ENCODE measurements at places on chromosomes 1 and 21.

DNA sequence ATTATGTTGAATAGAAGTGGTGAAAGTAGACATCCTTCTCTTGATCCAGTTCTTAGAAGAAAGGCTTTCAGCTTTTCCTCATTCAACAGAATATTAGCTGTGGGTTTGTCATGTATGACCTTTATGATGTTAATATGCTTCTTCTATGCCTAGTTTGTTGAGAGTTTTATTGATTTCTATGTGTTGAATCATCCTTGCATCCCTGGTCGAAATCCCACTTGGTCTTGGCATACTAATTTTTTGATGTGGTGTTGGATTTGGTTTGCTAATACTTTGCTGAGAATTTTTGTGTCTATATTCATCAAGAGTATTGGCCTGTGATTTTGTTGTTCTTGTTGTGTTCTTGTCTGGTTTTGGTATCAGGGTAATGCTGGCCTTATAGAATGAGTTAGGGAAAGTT is 20.9 kb downstream of the CD55 start:
- DNase-seq = no peak

- DNase-seq = no peak
These were observed 36.3 kb downstream of the PKP1 start for GRCh38 chr1:201319631-201320030.

DNA sequence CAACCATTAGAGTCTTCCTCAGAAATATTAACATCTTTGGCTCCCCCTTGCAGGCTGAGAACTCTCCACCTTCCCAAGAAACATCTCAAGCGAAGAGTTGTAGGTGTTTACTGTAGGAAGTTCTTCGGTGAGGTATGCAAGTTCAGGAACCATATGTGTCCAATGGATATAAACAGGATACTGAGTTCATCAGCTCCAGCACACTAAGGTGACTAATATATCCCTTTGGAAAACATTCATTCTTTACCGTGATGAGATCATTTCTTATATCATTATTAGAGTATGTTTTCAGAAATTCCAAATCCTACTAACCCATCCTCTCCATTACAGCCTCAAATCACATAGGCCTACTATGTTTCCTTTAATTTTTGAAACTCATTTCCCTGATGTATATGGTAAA is 37.3 kb upstream of the PRMT6 start:
- DNase-seq = no peak

DNA sequence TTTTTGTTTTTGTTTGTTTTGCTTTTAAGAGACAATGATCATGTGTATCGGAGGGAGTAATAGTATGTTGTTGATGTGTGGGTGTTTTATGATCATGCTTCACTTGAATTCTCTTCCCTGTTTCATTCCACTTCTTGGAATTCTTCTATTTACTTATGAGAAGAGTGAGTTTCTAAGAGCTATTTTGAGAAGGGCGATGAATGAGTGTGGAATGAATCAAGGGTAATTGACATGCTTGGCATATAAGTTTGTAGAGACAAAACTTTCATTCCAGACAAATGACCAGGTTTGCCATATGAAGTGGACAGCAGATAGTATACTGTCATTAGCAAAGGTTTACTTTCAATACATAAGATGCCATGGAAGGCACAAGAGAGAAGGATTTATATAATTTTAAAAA is 42.3 kb upstream of the PDC start:
- no peak for DNase-seq

GRCh38 chr1:160099716-160100375 is 1.4 kb upstream of the IGSF8 start:
- no peak for DNase-seq

GRCh38 chr1:17119773-17120480 is 676 bp upstream of the PADI2 start:
- DNase-seq = no peak

DNA sequence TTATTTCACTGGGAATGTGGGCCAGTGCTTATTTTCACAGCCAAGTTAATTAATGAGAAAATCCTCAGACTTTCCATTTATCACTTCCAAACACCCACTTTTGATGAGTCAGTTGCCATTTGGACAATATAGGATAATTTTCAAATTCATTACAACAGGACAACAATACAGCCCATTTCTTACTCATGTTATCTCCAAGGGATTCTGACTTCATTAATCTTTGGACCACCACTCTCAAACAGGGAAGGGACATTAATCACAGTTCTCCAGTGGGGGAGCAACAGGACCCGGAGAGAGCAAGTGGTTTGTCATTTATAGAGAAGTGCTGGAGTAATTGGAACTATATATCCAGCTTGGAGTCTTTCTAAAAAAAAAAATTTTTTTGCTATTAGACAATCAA is 38.7 kb downstream of the JUN start:
- no peak for DNase-seq

GRCh38 chr1:240998024-240998423 is 359.0 kb downstream of the RGS7 start:
- DNase-seq = no peak

GRCh38 chr1:48588061-48588460 is 116.1 kb upstream of the SPATA6 start:
- DNase-seq = no peak

GRCh38 chr1:85028151-85028550 is 20.1 kb downstream of the MCOLN3 start:
- no peak for DNase-seq

DNA sequence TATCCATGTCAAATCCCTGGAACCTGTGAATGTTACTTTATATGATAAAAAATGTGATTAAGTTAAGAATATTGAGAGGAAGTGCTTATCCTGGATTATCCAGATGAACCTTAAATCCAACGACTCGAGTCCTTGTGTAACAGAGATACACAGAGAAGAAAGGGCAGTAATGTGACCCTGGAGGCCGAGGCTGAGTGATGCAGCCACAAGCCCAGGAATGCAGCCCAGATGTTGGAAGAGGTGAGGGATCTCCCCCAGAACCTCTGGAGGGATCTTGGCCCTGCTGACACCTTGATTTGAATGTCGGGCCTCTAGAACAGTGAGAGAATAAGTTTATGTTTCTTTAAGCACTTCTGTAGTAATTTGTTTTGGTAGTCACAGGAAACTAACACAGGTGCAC is 18.0 kb downstream of the LPGAT1 start:
- DNase-seq = no peak

DNA sequence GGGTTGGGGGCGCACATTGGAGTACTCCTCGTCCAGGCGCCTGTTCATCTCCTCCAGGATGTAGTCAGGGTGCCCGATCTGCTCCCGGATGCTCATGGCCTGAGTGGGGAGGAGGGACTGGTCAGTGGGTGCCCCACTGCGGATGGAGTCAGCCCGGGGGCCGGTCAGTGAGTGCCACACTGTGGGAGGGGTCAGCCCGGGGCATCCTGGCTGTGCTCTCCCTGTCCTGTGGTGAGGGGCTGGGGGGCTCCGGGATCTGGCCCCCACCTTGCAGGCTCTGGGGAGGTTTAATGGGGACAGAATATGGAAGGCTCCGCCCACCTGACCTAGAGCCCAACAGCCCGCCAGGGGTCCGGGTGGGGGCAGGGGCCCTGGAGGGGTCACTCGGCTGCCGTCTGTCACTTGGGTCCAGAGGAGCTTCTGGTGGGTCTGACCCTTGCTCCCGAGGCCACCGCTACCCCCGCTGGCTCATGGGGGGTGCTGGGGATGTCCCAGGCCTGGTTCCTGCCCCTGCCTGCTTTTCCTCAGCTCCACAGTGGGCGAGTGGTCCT is 8.8 kb downstream of the PRXL2B start:
- DNase-seq = no peak

DNA sequence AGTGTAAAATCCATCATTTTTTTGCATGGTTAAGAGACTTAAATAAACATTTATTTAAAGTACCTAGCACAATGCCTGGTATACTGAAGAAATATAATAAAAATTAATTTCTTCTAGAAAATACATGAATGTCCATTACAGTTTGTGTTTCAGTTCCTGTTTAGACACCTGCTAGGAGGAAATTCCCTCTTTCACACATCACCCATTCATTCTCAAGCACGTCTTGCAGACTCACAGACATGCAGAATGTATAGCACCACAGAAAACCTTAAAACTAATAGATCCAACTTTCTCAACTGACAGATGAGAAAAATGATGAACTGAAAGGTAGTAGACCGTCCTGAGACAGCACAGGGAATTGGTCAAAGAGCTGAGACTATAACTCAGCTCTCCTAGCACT is 172.2 kb upstream of the C8B start:
- DNase-seq = no peak

DNA sequence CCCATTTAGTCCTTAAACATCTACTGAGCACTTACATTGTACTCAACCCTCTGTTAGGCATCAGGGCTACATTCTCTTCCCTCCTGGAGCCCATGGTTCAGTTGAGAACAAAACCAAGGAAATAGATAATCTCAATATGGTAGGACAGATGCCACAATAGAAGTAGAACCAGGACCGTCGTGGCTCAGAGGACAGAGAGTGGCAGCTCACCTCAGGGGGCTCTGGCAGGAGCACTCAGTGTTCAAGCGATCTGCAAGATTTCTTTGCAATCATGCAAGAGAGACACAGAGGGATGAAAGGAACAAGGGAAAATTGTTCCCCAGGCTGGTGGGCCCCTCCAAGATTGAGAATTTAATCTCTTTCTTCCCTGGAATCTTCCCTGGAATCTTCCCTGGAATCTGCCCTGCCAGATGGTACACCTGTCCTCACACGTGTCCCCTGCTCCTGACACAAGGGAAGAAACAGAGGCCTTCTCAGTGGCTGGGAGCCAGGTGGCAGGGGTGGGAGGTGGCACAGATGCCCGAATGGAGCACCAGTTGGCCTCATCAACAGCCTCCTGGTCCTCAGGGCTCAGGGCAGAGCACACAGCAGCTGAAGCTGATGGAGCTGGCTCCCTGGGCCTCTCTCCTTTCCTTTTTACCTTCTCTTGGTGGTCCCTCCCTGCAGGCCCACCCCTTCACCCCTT is 135.4 kb downstream of the PLXNA2 start:
- no peak for DNase-seq

GRCh38 chr1:236794585-236795034 is 482 bp upstream of the MTR start:
- DNase-seq = no peak

- no peak for DNase-seq
These were observed 782 bp downstream of the CSDE1 start for GRCh38 chr1:114756949-114757454.

All from NCI-H1417 treated with DMSO at 0.1 percent for 48 hours (cell line).